ENCODE measurements at places on chromosomes 4 and X.

DNA sequence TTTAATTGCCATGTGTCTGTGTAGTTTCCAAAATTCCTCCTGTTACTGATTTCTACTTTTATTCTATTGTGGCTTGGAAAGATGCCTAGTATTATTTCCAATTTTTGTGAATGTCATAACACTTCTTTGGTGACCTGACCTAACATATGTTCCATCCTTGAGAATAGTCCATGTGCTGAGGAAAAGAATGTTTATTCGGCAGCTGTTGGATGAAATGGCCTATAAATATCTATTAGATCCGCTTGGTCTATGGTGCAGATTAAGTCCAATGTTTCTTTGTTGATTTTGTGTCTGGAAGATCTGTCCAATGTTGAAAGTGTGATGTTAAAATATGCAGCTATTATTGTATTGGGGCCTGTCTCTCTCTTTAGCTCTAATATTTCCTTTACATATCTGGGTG lies 219.2 kb upstream of the HDX start:
- no peaks in the 10 kb centered on the region for H3K36me3 ChIP-seq
- no peak overlapping the region for H3K27ac ChIP-seq
- H3K27me3 ChIP-seq, result peaks cover 5% of the 10 kb centered on the region
- no peak overlapping the region for H3K4me3 ChIP-seq

DNA sequence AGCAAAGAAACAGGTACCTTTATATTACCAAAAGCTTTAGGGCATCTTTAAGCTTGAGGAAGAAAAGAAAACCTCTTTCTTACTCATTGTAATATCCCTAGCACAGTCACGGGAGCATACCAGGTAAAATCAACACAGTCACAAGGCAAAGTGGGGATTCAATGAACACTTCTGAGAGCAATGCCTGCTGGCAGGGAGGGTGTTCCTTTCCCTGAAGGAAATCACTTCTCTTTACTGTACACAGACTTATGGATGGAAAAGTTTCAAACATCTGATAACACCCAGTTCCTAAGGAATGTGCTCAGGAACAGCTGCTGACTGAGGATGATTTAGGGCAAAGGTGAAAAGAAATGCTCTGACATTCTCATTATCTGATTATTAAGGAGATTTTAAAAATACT lies 94.8 kb downstream of the MAML3 start:
- DNase-seq, result no peak
- H3K36me3 ChIP-seq, result no peaks in the 10 kb centered on the region
- no peak overlapping the region for H3K27ac ChIP-seq
- no peaks in the 10 kb centered on the region for H3K27me3 ChIP-seq
- no peak overlapping the region for H3K4me3 ChIP-seq
- H3K4me1 ChIP-seq, result peaks cover 8% of the 10 kb centered on the region

GRCh38 chrX:72054779-72055489 lies 76.8 kb downstream of the RTL5 start:
- H3K4me1 ChIP-seq, result no peaks in the 10 kb centered on the region
- no peak overlapping the region for H3K4me3 ChIP-seq
- no peaks in the 10 kb centered on the region for H3K27me3 ChIP-seq

GRCh38 chrX:17046478-17047097 lies 100.1 kb downstream of the REPS2 start:
- peaks cover 5% of the 10 kb centered on the region for H3K27me3 ChIP-seq
- DNase-seq, result peak; percentile 48
- H3K27ac ChIP-seq, result no peak overlapping the region
- no peak overlapping the region for H3K4me3 ChIP-seq
- no peaks in the 10 kb centered on the region for H3K4me1 ChIP-seq

DNA sequence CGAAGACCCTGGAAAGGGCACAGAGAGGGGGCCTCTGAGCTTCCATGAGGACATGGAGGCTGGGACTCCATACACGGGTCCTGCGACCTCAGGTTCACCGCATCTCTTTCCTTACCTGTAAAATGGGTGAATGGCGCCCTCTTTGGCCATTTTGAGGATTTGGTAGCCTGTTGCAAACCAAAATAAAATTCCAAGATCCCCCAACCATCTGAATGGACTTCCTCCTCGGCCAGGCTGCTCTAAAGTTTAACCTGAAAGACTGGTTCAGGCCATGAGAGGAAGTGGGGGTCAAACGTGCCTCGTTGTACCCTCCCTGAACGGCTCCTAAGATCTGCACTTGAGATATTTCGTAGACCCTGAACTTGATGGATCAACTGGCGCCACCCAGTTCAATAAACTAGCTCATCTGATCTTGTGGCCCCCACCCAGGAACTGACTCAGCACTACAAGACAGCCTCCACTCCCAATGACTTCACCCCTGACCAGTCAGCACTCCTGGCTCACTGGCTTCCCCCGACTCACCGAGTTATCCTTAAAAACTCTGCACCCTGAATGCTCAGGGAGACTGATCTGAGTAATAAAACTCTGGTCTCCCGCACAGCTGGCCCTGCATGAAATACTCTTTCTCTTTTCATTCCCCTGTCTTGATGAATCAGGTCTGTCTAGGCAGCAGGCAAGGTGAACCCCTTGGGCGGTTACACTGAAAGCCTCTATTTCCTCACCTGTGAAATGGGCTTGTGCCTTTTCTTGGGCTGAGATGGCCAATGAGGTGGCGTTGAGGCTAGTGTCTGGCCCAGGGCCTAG lies 32.9 kb upstream of the GPR78 start:
- H3K36me3 ChIP-seq, result no peaks in the 10 kb centered on the region
- no peak overlapping the region for H3K4me3 ChIP-seq
- H3K27me3 ChIP-seq, result no peaks in the 10 kb centered on the region
- DNase-seq, result no peak

- DNase-seq, result no peak
- no peak overlapping the region for H3K27ac ChIP-seq
- H3K36me3 ChIP-seq, result no peaks in the 10 kb centered on the region
- H3K27me3 ChIP-seq, result no peaks in the 10 kb centered on the region
- no peaks in the 10 kb centered on the region for H3K4me1 ChIP-seq
- no peak overlapping the region for H3K4me3 ChIP-seq
These were observed 71.9 kb downstream of the KCNIP4 start for GRCh38 chr4:21876711-21877110.

- no peaks in the 10 kb centered on the region for H3K36me3 ChIP-seq
- H3K4me3 ChIP-seq, result no peak overlapping the region
- H3K27me3 ChIP-seq, result no peaks in the 10 kb centered on the region
- no peak for DNase-seq
- H3K4me1 ChIP-seq, result no peaks in the 10 kb centered on the region
- no peak overlapping the region for H3K27ac ChIP-seq
These were observed 29.3 kb upstream of the UGT2B7 start for GRCh38 chr4:69066945-69067344.

GRCh38 chrX:136457303-136457917 lies 30.3 kb upstream of the BRS3 start:
- no peak overlapping the region for H3K27ac ChIP-seq
- H3K4me3 ChIP-seq, result no peak overlapping the region
- H3K36me3 ChIP-seq, result no peaks in the 10 kb centered on the region
- DNase-seq, result no peak
- no peaks in the 10 kb centered on the region for H3K4me1 ChIP-seq
- no peaks in the 10 kb centered on the region for H3K27me3 ChIP-seq

DNA sequence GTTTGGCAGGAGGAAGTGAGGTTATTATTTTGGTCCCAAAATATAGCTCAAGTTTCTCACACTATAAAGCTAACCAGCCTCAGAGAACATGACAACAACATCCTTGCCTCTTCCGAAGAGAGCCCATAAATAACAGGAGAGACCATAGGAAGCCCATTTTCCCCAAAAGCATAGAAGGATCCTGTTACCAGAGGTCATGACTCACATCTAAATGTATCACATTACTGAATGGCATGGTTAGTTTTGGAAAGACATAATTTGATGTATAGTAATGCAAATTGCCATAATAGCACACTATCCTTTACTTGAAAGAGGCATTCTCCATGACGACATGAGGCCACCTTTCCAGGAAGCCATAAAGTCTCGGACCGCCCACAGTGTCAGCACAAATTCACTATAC lies 238.8 kb upstream of the GRIA3 start:
- H3K36me3 ChIP-seq, result no peaks in the 10 kb centered on the region
- no peak overlapping the region for H3K27ac ChIP-seq
- no peaks in the 10 kb centered on the region for H3K4me1 ChIP-seq

- no peaks in the 10 kb centered on the region for H3K36me3 ChIP-seq
- no peak overlapping the region for H3K4me3 ChIP-seq
- H3K4me1 ChIP-seq, result no peaks in the 10 kb centered on the region
- H3K27ac ChIP-seq, result no peak overlapping the region
These were observed 15.6 kb downstream of the RASL11B start for GRCh38 chr4:52877694-52878093.

DNA sequence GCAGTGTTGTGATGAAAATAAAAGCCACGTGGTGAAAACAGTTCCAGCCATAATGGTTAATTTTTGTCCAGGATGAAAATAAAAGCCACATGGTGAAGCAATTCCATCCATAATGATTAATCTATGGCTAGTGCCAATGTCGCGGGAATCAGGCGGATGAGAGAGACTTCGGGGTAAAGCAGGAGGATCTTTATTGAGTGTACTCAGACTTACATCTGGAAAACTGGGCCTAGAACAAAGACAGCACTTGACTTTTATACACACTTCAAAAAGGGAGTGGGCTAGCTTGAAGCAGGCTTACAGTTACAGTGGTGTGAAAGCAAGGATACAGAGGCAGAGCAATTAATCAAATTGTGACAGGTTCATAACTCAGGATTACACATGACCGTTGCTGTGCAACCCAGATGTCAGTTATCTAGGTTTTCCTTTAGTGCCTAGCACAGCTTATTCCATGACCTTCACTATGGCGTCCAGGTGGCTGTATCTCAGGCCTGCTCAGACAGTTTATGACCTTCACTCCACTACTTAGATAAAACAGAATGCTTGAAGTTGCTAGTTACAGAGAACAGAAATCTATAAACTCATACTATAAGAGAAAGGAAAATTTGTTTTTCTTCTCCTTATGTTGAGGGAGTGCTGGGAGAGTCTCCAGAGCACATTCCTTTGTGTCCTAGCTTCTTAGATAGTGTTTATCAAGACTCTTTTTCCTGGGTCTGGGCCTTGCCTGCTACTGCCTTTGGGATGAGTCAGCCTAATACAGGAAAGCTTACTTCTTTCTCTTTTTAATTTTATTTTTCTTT lies 5.9 kb upstream of the PLA2G12A start:
- no peaks in the 10 kb centered on the region for H3K27me3 ChIP-seq
- H3K4me3 ChIP-seq, result no peak overlapping the region
- no peaks in the 10 kb centered on the region for H3K36me3 ChIP-seq
- H3K27ac ChIP-seq, result peak overlapping the region; percentile 64
- peak; percentile 53 for DNase-seq

DNA sequence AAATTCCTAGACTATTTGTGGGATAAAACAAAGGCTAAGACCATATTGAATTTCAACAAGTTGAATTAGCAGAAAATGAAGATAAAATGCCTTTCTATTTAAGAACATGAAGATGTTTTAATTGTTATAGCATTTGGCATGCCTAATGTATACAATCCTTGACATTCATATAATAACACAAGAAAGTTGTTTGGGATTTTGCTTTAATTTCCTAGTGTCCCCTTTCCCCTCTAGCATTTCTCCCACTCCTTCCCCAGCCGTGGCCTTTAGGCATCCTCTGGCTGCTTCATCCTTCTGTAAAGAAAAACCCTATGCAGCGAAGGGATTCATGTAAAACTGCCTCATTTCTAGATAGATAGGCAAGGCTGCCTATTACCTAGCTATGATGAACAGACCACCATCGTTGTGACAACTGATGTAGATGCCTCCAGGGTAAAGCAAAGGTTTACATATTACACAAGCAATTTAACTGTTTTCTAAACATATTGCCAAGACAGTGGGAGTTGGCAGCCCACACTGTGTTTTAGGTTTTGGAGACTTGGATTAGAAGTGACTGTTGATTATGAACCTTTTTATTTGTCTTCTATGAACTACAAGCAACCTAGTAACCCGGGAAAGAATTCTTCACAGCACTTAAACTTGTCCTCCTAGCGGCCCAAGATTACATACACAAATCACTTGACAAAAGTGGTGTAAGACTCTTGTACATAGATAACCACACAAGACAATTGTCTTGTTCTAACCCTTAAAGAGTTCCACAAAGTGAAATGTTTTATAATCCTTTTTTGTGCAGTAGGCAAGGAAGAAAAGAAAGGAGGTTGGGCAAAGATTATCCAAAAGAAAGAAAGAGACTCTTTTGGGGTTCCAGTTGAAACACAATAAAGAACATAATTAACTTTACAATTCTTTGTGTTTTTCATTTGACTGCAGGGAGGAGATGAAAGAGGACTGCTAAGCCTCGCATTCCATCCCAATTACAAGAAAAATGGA lies 59.9 kb downstream of the HHIP start:
- H3K36me3 ChIP-seq, result no peaks in the 10 kb centered on the region
- no peak overlapping the region for H3K27ac ChIP-seq
- no peak overlapping the region for H3K4me3 ChIP-seq
- no peaks in the 10 kb centered on the region for H3K4me1 ChIP-seq

GRCh38 chrX:107936434-107936730 lies 45.8 kb downstream of the TEX13B start:
- no peaks in the 10 kb centered on the region for H3K27me3 ChIP-seq
- no peaks in the 10 kb centered on the region for H3K36me3 ChIP-seq
- no peak overlapping the region for H3K4me3 ChIP-seq
- H3K27ac ChIP-seq, result no peak overlapping the region
- DNase-seq, result no peak

GRCh38 chr4:2485956-2486355 lies 17.1 kb downstream of the RNF4 start:
- H3K4me1 ChIP-seq, result peaks cover 48% of the 10 kb centered on the region
- no peaks in the 10 kb centered on the region for H3K36me3 ChIP-seq
- no peak for DNase-seq
- H3K27me3 ChIP-seq, result no peaks in the 10 kb centered on the region
- H3K27ac ChIP-seq, result no peak overlapping the region
- no peak overlapping the region for H3K4me3 ChIP-seq

GRCh38 chr4:10108818-10109783 lies 7.5 kb downstream of the WDR1 start:
- H3K4me1 ChIP-seq, result no peaks in the 10 kb centered on the region
- no peak for DNase-seq
- no peak overlapping the region for H3K4me3 ChIP-seq
- no peaks in the 10 kb centered on the region for H3K27me3 ChIP-seq
- no peak overlapping the region for H3K27ac ChIP-seq
- H3K36me3 ChIP-seq, result no peaks in the 10 kb centered on the region

DNA sequence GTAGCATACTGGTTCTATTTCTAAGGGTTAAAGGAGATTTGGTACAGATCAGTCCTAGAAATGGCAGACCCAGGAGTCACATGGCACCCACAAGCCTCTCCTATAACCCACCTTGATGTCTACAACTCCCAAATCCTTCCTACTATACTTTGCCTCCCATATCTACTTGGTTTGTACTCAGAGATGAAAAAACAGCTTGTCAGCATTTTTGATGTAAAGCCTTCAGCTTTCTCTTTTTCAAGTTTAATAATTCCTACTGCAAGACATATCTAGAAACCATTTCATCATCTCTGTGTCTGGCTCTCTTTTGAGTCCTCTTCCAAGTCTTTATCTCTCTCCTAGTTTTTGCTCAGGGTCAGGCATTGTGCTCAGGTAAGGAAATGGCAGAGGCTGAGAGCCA lies 82.9 kb downstream of the NYX start:
- DNase-seq, result no peak
- H3K27me3 ChIP-seq, result no peaks in the 10 kb centered on the region
- H3K4me3 ChIP-seq, result no peak overlapping the region
- H3K36me3 ChIP-seq, result no peaks in the 10 kb centered on the region

- H3K36me3 ChIP-seq, result no peaks in the 10 kb centered on the region
- H3K4me1 ChIP-seq, result peaks cover 6% of the 10 kb centered on the region
- H3K27me3 ChIP-seq, result peaks cover 10% of the 10 kb centered on the region
- DNase-seq, result no peak
These were observed 18.8 kb downstream of the BMP3 start for GRCh38 chr4:81049330-81049729.

GRCh38 chr4:161929956-161930355 lies 233.8 kb downstream of the FSTL5 start:
- H3K27ac ChIP-seq, result no peak overlapping the region
- H3K36me3 ChIP-seq, result no peaks in the 10 kb centered on the region
- H3K4me3 ChIP-seq, result no peak overlapping the region
- no peak for DNase-seq
- no peaks in the 10 kb centered on the region for H3K4me1 ChIP-seq
- no peaks in the 10 kb centered on the region for H3K27me3 ChIP-seq
